ENCODE measurements at places on chromosomes 13 and 19.

DNA sequence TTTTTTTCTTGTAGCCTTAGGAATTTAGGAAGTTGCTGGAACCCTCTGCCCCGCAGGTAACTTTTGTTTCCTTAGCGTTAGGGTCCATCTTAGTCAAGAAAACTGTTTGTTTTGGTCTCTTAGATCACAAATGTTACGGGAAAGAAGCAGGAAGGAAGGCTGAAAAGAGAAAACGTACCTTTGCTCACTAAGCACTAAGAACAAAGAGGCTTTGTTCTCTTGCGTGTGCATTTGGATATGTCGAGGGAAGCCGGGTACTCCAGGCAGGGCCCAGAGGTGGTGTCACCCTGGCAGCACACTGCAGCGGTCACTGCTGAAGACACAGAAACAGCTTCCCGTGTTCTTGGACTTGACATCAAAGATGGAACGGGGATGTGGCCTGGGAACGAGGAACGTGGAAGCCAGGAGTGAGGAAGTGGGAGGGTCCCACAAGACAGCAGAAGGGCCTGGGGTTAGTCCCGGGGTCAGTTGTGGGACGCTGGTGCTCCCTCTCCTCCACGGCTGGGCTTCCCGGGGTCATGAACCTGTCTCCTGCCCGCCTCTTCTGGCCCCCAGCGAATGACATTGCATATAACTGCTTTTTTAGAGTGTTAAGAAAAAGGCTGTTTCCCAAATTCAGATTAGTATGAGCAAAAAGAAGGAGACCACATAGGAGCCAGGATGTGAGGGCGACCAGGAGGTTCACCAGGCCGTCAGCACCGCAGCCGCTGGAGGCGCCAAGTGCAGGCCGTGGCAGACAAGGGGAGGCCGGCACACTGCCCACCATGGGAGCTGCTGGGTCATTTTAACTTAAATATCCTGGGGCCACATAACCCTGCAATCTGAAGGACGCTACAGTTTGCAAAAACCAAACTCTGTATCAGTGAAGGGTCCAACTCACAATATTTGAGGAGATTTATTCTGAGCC is 31.6 kb downstream of the ATP11A start:
- DNase-seq = no peak

DNA sequence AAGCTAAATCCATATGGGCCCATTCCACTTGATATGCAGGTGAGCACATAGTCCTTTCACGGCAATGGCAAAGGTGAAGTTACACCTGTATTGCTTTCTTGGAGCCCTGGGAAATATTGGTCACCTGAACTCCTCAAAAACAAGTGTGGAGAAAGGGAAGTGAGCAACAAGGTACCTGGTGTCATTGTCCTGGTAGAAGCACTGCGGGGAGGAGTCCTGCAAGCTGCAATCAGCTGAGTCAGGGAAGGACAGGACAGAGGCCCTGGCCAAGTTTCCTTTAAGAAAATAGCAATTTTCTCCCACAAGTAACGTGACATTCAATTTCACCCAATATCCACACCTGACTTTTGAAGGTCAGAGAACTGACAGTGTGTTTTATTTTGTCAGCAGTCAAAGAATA is 389.1 kb downstream of the IRS2 start:
- DNase-seq = no peak

DNA sequence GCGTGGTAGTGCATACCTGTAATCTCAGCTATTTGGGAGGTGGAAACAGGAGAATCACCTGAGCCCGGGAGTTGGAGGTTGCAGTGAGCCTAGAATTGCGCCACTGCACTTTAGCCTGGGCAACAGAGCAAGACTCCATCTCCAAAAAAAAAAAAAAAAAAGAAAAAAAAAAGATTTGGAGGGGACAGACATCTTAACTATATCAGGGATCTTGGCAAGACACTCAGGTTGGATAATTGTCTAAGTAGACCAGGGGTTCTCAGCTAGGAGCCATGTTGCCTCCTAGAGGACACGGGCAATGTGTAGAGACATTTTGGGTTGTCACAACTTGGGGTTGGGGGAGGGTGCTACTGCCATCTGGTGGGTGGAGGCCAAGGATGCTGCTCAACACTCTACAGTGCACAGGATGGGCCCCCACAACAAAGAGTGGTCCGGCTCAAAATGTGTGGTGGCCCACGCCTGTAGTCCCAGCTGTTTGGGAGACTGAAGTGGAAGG is 1.9 kb upstream of the ZNF580 start:
- peak; percentile 49 for DNase-seq

DNA sequence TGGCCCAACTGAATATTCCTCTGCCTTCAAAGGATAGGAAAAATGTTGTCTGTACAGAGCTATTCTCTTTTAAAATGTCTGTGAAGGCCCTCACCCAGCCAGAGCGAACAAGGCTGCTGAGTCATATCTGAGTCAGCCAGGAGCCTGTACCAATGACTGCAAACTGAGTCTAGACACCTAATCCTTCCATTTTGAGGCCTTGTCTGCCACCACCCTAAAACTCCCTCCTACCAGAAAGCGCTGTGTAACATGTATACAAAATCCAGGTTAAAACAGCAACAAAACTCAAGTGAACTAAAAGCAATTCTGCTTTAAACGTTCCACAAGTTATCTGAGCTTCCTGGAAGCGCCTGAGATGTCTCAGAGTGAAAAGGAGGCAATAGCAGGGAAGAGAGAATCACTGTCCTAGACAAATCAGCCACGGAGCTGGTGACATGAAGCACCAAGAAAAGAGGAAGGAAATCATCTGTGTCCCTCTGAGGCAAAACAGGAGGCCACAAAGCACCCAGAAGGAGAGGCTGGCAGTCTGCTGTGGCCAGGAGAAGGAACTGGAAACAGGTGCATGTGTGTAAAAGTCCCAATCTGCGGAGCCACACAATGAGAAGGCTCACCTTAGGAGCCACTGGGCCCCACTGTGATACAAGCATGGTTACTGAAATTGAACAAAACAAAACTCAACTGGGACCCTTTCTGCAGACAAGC is 10.2 kb downstream of the DHRS12 start:
- DNase-seq = peak; percentile 74

DNA sequence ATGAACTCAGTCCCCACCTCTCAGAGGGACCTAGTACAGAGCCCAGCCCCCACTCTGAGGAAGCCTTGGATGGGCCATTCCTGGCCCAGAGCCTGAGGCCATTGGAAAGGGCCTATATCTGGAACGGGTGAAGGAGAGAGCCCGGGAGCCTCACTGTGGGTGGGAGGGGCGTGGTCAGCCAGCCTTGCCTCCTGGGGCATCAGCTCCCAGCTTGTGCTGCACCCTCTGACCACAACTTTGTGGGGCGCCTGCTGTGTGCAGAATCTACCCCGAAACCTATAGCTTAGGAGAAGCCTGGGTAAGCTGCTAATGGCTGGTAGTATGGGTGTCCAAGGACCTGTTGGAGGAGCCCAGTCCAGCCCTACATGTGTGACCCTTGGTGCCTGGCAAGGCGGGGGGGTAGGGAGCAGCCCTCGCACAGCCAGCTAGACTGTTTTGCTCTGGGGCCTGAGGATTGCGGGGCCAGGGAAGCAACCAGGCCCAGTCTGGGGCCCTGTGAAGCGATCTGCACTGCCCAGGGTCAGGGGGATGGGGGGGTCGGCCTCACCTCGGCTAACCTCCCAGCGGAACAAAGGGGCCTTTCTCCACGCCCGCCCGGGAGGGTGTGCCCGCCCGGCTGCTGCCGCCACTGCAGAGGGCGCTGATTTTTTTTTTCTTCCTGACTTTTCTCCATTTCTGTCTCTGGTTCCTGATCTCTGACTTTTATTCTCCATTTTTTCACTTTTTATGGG is 42.3 kb downstream of the LYL1 start:
- peak; percentile 71 for DNase-seq

- DNase-seq = no peak
These were observed 471.5 kb downstream of the SLITRK5 start for GRCh38 chr13:88142653-88143052.

- no peak for DNase-seq
These were observed 46.8 kb downstream of the ARHGEF7 start for GRCh38 chr13:111161601-111162600.

DNA sequence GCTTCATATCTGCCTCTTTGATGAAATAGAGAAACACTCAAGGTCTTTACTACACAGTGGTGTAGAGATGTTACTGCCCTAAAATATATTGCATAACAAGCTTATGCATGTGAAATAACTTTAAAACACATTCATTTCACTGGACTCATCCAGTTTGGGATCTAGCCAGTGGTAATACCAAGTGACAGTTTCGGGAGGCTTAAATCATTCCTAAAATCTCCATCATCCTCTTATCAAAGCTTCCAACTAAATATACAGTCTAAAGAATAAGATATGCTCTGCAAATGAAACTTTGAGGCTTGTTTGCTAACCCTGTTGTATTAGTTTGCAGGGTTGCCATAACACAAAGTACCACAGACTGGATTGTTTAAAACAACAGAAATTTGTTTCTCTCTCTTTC is 52.8 kb downstream of the THSD1 start:
- no peak for DNase-seq

GRCh38 chr19:10332158-10332964 is 968 bp downstream of the RAVER1 start:
- DNase-seq = no peak

- peak; percentile 77 for DNase-seq
These were observed at the start of gene EHD2 for GRCh38 chr19:47713046-47714021. EHD2 (plus strand) TSS chr19:47713422; CDS start chr19:47716613, 3,191 bp downstream.

DNA sequence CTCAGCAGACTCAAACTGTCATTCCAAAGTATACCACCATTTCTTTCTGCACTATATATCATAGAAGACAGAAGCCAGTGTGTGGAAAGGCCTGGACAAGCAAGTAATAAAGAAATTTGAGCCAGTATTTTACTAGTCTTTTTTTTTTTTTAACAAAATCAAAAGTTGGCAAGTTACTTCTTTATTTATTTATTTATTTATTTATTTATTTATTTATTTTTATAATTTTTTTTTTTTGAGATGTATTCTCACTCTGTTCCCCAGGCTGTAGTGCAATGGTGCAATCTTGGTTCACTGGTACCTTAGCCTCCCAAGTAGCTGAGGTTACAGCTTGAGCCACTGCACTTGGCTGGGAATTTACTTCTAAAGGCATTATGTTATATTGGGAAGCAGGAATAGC is 25.3 kb downstream of the ZNF493 start:
- DNase-seq = no peak

All from Daoy (cell line).